ENCODE measurements at places on chromosomes 3 and 15.

DNA sequence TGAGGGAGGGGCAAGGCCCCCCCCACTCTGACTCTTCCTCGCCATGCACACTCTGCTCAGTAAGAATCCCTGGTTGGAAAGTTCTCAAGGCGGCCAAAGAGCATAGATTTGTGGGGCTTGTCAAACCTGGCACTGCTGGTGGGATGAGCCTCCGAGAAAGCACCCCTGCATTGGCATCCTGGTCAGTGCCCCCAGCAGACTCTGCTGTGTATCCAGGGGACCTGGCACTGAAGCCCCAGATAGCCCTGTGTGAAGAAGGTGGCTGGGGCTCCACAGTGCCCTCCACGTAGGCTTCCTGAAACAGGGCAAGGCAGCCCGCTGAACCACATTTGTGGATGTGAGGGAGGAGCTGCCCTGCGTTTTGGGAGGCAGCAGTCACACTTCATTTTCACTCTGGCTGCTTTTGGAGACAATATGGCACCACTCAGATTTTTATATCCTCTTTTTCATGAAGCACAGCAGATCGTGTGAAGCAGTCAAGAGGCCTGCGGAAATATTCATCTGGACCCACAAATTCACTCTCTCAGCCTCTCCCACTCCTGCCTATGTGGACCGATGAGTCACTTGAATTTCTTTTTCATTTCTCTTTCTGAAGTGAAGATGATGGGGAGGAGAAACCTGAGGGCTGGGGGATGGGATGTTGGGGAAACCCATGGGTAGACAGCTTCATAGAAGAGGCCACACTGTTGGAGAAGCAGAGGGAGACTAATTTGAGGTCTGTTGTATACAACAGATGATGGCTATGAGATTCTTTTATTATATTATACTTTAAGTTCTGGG lies 88.7 kb upstream of the BCL6 start:
- DNase-seq = peak; percentile 8

- no peak for DNase-seq
Measured at GRCh38 chr15:89809093-89809786, 5.4 kb downstream of the ANPEP start.

DNA sequence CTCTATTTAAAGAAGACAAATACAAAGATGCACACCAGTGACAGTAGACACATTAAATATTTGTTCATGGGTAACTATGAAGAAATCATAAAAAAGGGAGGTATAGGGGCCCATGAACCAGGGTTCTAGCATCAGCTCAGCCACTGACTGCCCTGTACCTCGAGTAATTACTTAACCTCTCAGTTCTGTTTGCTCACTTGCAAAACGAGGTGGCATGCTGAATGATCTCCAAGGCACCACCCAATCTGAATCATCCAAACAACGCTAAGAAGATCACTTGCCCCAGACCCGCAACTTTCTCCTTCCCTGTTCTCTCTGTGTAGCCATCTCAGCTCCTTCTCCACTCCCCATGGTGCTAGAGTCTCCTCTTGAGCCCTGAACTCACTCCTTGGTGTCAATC lies 374.7 kb downstream of the VPS13C start:
- no peak for DNase-seq

DNA sequence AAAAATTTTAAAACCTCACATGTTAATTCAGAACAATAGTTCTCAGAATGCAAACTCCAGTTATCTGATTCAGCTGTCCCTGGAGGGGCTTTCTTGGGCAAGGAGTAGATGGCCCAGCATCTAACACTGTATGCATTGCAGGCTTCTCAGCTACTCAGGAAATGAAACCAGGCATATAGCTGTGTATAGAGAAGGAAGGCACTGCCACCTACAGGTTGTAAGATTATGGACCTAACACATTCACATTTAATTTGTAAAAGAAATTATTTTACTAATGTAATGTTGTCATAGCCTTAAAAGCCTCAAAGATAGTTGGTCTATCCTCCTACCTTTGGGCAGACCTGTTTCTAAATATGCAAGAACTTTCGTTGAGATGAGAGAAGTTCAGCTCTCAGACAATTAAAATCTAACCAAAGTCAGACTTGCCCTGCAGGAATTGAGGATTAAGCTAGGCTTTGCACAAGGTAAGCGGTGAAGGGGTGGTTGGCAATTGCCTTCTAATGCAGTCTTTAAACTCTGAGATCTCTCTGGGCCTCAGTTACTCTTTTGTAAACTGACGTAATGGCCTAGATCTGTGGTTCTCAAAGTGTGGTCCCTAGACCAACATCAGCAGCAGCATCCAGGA lies 132.8 kb upstream of the SLC24A5 start:
- DNase-seq = no peak

DNA sequence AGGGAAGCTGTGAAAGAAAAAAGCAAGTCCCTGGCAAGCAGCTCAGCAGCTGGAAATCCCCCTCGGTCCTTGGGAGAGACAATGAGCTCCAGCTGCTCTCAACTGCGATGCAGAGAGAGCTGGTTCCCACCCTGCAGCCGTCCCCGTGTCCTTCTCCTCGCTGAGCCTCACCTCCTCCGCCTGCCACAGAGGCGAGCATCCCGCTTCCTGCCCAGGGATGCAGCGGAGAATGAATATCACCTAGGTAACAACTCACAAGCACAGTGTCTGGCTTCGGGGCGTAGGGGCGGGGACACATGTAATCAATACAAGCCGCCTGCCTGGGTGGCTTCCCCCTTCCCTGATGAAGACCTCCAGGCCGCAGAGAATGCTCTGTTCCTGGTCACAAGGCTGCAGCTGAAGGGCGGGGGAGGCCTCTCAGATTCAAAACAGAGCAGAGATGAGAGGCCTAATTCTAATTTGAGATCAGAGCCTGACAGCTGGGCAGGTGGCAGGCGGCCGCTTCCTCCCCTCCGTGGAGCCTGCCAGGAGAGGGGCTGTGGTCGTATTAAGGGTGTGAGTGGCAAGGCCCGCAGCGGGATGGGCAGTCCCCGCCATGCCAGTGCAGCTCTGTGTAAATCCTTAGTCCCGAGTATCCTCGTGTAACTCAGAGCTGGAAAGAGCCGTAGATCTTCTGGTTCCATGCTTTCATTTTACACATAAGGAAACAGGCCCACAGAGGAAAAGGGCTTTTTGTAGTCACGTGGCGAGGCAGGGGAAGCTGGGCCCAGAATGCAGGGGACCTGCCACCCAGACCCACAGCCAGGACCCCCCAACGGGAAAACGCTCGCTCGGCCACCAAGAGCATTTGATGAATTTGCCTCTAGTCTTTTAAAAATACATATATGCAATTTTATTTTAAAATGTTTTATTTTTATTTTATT lies 24.3 kb downstream of the ZDHHC19 start:
- no peak for DNase-seq

Data from activated T-helper 9 cell treated with anti-CD3 and anti-CD28 coated beads, Interleukin-2, amount 50 U/mL, for 16 hours (primary cell).